ENCODE measurements at places on chromosomes 4 and X.

DNA sequence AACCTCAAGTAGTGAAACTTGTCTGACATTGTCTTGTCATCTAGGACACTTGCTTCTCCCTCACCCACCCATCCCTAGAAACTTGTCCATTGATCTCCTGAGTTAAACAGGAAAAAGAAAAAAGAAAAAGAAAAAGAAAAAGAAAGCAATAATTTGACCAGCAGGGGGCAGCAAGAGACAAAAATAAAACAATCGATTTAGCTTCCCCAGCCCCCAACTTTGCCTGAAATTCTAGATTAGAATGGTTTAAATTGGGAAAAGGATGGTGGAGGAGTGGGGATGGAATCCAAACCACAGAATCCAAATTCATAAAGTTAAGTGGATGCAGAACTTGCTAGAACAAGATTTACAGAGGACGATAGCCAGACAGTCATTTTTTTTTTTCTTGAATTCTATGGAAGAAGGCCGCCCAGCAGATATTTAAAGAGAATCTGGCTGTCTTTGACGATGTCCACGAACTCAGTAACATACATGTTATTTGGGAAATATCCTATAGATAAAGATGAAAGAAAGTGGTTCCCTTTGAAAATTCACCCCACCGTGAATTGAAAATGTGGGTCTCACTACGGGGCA, 282.9 kb downstream of the USP46 start:
- DNase-seq, result no peak

- DNase-seq, result no peak
These were observed 250.0 kb downstream of the CFAP299 start for GRCh38 chr4:80585542-80585941.

- no peak for DNase-seq
These were observed 34.6 kb downstream of the TET2 start for GRCh38 chr4:105181259-105181658.

DNA sequence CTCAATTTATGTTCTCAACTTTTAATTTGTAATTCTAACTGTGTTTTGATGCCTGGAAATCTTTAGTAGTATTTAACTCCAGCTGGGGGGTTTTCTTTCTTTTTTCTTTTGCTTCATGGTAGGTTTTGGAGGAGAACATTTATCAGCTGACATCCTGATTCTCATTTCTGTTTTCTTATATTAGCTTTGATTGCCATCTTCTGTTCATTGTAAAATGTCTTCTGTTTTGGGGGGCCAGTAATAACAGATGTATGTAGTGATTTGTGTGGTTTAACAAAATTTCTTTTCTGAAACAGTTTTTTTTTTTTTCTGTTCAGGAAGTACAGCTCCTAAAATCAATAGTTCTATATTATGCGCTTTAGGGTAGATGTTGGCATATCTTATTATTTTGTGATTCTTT, 182.2 kb downstream of the GABRB1 start:
- DNase-seq, result no peak

DNA sequence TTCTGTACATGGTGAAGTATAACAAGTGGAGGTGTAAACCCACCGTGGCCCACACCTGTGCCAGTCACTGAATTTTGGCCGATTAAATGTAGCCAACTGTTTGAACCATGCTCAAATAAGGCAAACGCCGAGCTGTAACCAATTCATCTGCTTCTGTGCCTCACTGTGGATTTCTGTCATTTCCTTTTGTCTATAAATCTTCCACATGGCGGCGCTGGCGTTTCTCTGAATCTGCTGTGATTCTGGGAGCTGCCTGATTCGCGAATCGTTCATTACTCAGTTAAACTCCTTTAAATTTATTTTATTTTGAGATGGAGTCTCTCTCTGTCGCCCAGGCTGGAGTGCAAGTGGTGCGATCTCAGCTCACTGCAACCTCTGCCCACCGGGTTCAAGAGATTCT, 19.2 kb downstream of the SUPT20HL2 start:
- no peak for DNase-seq

GRCh38 chr4:121567748-121568147, 129.0 kb downstream of the ANXA5 start:
- DNase-seq, result no peak

GRCh38 chr4:71260544-71260943, 78.3 kb upstream of the SLC4A4 start:
- DNase-seq, result no peak

- DNase-seq, result no peak
These were observed 53.4 kb downstream of the LDB2 start for GRCh38 chr4:16844816-16845586.

DNA sequence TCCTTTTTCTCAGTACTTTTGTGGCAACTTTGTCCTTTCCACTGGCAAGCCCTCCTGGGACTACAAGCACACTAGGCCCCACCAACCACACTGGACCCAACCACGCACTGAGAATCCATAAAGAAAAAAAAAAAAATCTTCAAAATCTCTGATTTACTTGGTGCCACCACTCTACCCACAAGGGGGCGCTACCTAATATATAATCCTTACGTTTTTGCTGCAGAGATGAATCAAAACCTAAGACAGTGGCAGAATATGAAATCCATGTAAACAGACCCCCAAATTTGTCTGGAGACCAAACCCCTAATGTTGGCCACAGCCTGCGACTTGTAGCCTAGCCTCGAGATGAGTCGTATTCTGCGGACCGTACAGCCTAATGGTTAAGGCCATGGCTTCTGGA, 63.5 kb upstream of the ARHGAP36 start:
- no peak for DNase-seq

DNA sequence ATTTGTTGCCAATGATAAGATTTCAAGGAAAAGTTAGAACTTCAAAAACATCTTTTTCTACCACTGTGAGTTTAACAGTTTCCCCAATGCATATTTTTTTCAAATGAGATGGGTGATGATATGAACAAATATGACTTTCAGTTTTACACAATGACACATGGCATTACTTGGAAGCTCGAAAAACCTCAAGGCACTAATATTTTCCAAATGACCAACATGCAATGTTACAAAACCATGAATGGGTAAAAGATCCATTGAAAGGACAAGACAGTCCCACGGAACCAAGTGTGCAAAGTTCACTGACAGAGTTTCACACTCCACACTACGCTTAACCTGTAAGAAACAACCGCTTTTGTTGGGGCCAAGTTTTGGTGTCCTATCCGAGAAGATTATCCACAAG, 84.5 kb downstream of the CD99L2 start:
- no peak for DNase-seq

DNA sequence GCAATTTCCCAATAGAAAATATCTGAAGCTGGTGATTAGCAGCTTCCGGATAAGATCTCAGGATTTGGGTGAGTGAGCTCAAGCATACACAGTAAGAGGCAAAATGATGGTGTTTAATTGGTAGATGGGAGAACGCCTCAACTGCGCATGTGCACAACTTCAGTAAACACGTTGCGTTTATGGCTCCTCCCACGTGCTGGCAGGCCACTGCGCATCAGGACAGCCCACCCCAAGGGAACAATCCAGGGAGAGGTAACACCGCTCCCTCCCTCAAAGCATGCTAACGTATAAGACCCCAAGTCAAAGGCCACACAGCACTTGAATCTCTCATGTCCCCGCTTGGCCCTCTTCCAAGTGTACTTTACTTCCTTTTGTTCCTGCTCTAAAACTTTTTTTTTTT, 10.3 kb upstream of the CENPU start:
- DNase-seq, result no peak

- DNase-seq, result no peak
These were observed 30.8 kb upstream of the ANXA3 start for GRCh38 chr4:78520808-78521226.

Measured in esophagus squamous epithelium (tissue), 5 donors.